Panc1 (cell line): ENCODE measurements at places on chromosomes 7 and 10. TPM values are rescaled to one million over a fixed set of nuclear protein-coding genes. Genes with fewer than 3 reads are reported as not detected.

- DNase-seq, result peak; percentile 58
Measured at GRCh38 chr10:128011059-128011979, 104.4 kb downstream of the PTPRE start.

DNA sequence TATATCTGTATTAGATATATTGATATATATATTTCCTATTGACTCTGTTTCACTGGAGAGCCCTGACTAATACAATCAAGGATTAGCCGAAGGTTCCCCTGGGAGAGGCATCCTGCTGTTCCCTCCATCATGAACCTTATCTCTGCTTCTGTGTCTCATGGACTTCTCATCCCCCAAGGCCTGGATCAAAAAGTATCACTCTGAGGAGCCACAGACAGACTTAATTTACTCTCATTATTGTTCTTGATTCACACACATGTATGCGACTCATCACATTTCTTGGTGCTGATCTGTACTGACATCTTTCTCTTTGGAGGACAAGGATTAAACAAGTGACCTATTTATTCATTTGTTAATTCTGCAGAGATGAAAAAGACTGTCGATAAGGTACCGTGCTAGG lies 550.2 kb downstream of the KCNMA1 start:
- no peak for DNase-seq

Gene RAPGEF5
- total RNA-seq, result 1.4 TPM

GRCh38 chr10:126097558-126098225 lies 201.3 kb downstream of the FANK1 start:
- no peak for DNase-seq

Gene C10orf53
- not detected for total RNA-seq

- DNase-seq, result no peak
Measured at GRCh38 chr10:100763043-100763747, 17.8 kb downstream of the PAX2 start.

Gene NUTM2B
- total RNA-seq, result 0.31 TPM

DNA sequence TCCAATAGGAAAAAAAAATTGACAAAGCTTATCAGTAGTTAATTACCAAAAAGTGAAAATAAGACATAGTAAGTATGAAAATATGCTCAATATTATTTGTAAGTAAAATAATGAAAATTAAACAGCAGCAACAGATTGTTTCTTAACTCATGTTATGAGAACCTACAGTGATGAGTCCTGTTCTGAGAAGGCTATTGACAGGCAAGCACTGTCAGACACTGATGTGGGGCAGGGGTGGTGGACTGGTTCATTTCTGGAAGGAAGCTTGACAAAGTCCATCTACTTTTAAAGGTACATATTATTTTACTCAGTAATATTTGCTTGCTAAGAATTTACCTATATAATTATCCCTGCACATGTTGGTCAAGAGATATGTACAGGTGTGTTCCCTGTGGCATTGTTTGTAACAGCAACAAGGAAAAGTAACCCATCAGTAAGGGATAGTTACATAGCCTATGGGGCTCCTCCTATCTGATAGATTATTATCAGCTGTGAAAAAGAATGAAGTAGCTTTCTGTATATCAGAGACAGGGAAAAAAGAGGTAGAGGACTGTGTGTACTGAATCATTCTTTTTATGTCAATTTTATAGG lies 161.6 kb downstream of the RTKN2 start:
- no peak for DNase-seq

- no peak for DNase-seq
Measured at GRCh38 chr10:30447125-30447799, 13.3 kb downstream of the MAP3K8 start.

Gene FRA10AC1
- total RNA-seq, result 20.3 TPM

DNA sequence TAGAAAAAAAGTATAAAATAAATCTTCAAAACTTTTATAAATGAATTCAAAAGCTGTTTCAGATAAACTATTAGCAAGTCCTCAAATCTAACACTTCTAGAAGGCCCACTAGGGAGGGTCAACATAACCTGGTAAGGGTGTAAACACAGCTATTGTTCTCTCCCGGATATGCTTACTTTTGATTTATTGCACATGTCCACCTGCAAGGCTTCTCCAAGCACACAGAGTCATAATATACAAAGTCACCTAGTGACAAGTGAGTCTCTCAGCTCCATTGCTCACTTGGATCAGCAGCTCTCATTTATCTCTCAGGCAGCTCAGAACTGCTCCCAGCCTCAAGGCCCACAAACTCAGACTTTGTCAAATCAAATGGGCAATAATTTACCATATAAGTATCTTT lies 44.0 kb upstream of the COL1A2 start:
- DNase-seq, result no peak

DNA sequence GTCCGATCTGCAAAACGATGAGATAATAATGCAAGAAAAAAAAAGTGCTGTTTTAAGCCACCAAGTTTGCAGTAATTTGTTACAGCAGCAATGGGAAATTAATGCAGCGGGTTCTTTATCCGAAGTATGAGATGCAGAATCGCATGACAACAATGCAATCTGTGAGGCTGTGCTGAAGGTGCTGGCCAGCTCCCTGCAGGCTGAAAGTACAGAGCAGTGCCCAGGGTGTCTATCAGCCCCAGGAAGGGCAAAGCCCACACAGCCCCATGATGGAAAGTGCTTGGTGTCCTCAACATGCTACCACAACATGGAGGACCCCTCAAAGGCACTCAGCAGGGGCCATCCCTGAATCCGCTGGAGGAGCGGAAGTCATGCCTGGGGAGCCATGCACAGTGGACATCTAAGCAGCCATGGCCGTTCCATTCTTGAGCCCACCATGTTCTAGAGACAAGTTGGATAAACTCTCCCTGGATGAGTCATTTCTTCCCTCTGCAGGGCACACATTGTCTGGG lies 199.5 kb upstream of the PFKP start:
- DNase-seq, result no peak

DNA sequence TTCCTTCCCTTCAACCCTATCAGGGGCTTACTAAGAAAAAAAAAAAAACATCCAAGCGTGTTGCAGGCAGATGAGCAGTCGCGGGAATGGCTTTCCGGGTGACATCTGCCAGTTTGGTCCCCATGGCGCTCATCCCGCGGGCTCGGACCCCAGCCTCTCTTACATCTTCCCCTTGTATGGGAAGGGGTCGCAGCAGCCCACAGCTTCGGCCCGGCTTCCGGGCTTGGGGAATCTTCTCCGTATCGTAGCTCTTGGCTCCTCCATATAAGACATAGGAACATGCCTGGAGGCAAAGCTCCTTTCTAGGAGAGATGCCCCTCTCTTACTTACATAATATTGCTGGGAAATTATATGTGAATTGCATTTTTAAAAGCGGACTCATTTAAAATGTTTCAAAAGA lies 99.5 kb downstream of the CUX1 start:
- no peak for DNase-seq

- DNase-seq, result no peak
Measured at GRCh38 chr7:139916717-139917395, 87.8 kb downstream of the TBXAS1 start.

- DNase-seq, result no peak
Measured at GRCh38 chr10:102777711-102778453, 34.1 kb downstream of the WBP1L start.

Gene RAB19
- total RNA-seq, result 0.92 TPM

GRCh38 chr7:16515785-16516685 lies 10.6 kb upstream of the LRRC72 start:
- DNase-seq, result no peak

DNA sequence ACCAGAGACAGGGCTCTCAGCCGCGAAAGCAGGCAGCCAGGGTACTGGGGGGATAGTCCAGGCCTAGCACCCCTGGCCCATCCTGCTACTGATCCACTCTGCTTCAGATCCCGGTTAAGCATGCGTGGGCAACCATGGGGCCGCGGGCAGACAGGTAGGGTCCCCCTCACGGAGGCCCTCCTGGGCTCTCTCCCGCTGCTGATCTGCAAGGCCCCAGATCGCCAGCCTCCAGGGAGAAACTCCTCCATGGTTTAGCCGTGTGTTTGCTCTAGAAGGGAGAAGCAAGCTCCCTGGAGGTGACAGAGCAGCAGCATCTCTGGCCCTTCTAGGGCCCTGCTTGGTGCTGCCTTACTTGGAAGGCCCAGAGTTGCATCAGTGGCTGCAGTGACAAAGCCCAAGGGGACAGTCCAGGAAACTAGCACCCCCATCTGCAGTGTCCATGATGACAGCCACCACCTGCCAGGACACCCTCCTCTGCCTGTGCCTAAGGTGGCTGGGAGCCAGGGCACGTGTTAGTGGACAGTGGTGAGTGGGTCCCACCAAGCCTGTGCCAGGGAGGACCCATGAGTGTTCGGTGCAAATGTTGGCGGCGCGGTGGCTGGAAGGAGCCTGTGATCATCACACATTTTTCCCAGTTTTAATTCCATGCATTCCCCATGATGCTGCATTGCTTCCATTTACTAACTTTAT lies 29.2 kb downstream of the CALML5 start:
- DNase-seq, result no peak

Gene SEMA3C
- total RNA-seq, result 232 TPM

GRCh38 chr10:103816431-103816830 lies 38.9 kb downstream of the SH3PXD2A start:
- DNase-seq, result no peak

DNA sequence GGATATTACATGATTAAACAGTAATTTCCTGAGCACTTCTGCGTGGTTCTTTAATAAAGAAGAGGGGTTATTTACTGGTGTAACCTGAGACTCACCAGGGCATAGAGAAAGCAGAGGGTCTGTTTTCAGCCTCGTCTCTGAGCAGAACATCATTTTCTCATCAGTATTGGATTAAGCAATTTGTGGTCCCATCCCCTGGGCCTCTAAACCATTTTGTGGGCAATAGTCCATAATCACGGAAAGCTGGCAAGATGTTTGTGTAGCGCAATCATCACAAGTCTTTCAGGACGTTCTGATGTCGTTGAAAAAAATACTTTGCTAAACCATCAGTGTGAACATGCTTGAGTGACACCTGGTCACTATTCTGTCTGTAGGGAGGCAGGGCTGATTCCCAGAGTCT lies 37.1 kb upstream of the SEC61G start:
- no peak for DNase-seq

GRCh38 chr10:131872011-131872826 lies 28.6 kb upstream of the PPP2R2D start:
- DNase-seq, result no peak

DNA sequence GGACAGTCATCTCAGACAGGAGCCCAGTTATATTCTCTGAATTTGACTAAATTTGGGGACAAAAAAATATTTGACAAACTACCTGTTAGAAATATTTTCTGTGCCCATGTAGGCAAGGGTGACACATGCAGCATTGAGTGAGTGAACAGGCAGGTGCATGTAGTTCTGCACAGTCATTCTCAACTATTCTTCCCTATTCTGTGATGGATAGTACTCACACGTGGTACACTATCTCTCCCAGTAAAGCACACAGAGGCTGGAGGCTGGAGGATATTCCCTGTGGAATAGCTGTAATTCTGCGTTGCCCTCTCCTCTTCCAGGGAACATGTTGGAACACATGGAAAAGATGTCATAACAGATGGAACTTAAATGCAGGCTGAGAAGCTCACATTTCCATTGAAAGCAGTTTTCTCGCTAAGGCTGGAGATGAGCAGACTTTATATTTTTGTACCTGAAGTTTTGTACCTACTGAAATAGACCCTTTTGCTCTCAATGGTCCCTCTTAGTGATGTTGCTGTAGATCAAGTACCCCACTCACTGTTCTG lies 75.0 kb downstream of the GPR141 start:
- DNase-seq, result no peak

DNA sequence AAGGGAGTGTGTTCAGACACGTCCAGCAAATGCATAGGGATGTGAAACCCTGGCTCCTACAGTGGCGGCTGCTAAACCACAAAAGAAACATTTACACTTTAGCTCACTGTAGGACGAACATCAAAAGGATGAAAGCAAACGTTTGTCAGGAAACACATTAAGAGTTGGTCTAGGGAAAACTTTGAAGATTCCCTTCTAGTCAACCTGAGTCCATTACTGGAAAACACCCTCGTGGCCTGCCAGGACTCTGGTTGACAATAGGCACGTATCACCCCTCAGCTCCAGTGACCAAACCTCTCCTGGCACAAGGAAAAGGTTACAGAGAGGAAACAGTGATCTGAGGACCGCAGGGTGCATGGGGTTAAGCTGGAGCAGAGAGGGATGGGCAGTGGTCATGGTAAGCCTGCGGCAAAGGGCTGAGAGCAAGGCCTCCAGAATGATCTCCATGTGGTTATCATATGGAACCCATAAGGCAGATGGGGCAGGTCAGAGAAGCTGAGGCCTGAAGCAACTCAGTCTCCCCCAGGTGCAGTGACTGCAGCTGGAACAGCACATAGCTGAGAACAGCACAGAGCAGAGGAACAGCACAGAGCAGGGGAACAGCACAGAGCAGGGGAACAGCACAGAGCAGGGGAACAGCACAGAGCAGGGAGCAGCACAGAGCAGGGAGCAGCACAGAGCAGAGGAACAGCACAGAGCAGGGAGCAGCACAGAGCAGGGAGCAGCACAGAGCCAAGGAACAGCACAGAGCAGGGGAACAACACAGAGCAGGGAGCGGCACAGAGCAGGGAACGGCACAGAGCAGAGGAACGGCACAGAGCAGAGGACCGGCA lies 49.9 kb downstream of the CHST15 start:
- DNase-seq, result no peak

GRCh38 chr10:86688398-86688921 lies 20.1 kb downstream of the LDB3 start:
- DNase-seq, result no peak

Gene CCDC7
- total RNA-seq, result 6.0 TPM

DNA sequence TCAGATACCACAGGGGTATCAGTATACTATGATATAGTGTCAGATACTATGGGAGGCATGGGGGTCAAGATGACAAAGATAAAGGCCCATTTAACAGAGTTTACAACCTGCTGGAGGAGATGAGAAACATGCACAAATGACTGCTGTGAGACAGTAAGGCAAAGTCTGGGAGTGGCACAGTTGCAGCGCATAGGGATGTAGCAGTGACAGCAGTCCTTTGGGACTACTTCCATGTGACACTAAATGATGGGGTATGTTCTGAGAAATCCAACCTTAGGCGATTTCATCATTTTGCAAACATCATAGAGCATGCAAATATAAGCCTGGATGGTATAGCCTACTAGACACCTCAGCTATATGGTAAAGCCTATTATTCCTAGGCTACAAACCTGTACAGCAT lies 56.8 kb downstream of the CDK1 start:
- DNase-seq, result no peak

DNA sequence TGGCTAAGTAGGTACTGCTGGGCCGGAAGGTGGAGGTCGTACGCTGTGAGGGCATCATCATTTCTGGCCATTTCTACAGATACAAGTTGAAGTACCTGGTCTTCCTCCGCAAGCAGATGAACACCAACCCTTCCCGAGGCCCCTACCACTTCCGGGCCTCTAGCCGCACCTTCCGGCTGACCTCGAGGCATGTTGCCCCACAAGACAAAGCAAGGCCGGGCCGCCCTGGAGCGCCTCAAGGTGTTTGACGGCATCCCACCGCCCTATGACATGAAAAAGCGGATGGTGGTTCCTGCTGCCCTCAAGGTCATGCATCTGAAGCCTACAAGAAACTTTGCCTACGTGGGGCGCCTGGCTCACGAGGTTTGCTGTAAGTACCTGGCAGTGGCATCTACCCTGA lies 56.8 kb downstream of the ATXN7L1 start:
- DNase-seq, result no peak

Gene AGFG2
- total RNA-seq, result 42.5 TPM

Gene DPP6
- not detected for total RNA-seq

Gene CALML3
- total RNA-seq, result not detected

- no peak for DNase-seq
Measured at GRCh38 chr7:114989531-114989930, 67.6 kb downstream of the MDFIC start.

- peak; percentile 42 for DNase-seq
Measured at GRCh38 chr7:12951397-12951801, 264.0 kb downstream of the ARL4A start.
